ENCODE measurements at places on chromosomes 2 and 18.

GRCh38 chr2:212034841-212035585, 503.6 kb downstream of the ERBB4 start:
- no peak for DNase-seq

GRCh38 chr2:65532937-65533336, 100.5 kb upstream of the SPRED2 start:
- DNase-seq, result no peak

DNA sequence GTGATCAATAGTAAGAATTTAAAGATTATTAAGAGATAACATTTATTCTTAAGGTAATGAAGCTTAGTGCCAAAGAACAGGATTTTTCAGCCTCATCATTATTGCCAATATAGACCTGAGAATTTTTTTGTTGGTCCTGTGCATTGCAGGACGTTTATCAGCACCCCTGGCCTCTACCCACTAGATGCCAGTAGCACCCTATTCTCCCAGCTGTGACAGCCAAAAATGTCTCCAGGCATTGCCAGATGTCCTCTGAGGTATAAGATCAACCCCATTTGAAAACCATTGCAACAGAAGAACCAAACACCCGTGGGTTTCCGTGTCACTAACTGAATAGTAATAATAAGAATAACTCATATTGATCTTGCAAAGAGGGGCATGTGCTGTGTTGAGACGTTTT, 700.0 kb upstream of the SOX11 start:
- DNase-seq, result no peak

GRCh38 chr2:213149294-213149875, 2.0 kb downstream of the IKZF2 start:
- DNase-seq, result no peak

DNA sequence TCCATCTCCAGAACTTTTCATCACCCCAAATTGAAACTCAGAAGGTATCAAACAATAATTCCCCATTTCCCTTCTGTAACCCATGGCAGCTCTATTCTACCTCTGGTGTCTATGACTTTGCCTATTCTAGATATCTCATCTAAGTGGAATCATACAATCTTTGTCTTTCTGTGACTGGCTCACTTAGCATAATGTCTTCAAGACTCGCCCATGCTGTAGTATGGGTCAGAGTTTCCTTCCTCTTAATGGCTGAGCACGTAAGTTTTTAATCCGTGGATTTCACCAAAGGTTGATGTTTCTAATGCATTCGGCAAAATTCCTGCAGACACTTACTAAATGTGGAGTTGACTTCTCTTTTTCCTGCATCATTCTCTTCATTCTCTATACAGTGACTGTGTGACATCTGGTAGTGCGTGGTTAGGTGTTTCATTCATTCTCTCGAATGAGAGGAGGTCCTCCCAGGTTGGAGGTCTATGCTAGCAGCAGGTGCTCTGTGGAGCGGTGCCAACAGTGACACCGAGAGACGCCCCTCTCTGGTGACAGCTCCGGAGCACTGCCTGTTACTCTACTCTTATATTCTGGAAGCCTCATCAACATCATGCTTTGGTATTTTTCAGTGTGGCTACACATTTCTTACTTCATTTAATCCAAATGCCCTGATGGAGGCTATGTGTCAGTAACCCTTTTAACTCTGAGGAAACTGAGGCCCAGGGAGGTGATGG, 50.1 kb downstream of the ATOH8 start:
- no peak for DNase-seq

DNA sequence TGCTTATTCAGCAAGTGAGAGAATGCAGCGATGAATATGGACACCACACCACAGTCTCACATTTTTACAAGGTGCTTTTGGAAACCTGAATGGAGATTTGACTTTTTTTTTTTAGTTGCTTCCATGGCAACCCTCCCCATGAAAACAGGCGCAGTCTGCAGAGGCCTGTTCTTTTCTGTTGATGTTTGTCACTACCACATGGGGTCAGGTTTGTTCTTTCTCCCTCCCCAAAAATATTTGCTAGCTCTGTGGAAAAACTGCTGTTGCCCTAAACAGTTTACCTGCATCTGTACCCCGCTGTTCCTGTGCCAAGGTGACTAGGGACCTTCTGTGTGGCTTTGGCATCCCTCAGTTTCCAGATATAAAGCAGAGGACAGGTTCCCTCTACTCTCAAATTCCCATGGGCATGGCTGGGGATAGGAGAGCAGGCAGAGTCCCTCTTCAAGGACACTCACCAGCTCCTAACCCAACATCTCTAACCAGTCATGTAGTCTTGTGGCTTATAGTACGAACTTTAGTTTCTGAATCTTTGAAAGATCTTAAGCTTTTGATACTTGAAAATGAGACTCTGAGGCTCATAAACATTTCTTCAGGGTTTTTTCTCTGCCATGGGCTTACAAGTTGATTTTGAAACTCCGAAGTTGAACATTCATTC, 14.7 kb upstream of the MAPRE2 start:
- no peak for DNase-seq

DNA sequence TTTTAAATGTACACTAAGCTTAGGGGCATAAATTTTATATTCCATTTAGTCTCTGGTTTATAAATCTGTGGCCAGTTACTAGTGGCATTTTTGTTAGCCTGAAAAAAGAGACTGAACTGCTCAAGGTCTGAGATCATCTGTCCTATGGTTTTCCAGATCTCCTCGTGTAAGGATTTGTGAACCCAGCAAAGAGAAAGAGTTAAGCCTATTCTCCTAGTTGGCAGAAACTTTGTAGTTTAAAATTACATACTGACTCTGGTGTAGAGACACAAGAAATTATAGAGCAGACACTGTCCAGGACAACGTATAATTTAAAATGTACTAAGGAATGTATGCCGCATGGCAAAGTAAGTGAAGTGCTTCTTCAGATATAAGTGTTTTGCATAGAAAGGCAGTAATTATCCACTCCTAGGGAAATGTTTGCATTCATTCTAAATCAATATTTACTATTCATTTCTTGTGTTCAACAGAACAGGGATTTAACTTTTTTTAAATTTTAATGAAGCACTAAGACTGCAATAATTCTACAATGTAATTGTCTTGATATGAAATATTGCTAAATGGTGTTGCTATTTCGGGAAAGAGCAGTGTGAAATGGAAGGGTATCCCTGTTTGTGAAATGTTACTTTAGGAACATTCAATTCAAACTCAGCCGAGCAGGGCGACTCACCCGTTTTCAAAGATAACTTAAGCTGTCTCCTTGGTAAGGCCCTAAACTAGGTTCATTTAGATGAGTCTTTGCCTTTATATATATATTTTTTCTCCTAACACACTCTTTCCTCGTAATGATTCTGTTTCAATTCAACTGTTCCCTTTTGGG, 508.4 kb upstream of the ZEB2 start:
- no peak for DNase-seq

GRCh38 chr2:162556996-162557395, 213.1 kb downstream of the GCA start:
- DNase-seq, result no peak

DNA sequence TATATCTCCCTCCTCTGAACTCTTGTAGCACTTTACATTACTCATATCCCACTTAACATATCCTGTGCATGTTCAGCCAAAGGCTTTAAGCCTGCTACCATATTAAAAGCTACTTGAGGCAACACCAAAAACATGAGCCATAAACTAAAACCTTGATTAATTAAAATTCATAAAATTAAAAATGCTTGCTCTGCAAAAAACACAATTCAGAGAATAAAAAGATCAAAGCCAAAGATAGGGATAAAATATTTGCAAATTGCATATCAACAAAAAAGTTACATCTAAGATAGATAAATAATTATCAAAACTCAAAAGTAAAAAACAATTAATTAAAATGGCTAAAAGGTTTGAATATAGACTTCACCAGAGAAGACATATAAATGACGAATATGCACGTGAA, 495.4 kb upstream of the PIK3C3 start:
- DNase-seq, result no peak

DNA sequence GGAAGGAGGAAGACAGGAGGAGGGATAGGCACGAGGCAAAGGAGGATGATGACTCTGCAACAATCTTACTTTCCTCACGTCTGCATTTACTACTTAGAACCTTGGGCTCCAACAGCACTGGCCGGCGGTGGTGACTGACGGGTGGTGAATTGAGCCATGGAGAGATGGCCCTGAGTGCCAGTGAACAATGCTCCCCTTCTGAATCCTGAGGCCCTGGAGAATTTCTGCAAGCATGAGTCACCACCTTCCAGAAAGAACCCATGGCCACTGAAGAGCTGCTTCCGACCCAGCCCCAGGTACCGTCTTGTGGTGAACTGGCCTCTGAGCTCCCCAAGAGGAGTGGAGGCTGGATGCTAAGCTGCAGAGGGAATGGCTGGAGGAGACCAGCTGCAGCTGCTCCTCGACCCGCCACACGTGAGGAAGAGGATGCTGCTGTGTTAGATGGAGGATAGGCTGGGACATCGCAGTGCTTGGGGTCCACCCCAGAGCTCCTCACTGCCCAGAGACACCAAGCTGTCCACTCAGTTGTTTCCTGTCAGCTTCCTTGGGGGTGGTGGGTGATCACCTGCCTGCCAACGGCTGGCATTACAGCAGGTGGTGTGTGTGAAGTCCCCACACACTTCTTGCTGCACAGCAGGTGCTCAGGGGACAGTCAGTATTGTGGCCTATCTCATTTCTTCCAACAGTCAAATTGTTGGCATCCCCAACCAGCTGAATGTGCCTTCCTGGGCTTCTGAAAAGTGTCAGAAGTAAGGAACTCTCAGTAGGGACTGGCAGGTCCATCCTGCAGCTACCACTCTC, 186.5 kb upstream of the ID2 start:
- no peak for DNase-seq

DNA sequence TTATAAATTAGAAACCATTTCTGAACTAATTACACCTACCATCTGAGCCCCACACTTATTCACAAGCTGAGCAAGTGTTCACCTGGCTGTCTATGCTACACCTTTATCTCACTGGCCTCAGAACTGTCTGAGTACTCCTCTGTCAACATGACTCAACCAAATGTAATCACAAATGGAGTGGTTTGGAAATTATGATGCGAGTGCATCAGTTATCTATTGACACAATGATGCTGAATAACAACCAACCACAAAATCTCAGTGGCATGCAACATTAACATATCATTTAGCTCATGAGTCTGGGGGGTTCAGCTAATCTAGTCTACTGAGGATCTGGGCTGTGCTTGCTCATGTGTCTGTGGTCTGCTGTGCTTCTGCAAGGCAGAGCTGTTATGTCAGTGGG, 184.2 kb upstream of the NXPH2 start:
- DNase-seq, result no peak

DNA sequence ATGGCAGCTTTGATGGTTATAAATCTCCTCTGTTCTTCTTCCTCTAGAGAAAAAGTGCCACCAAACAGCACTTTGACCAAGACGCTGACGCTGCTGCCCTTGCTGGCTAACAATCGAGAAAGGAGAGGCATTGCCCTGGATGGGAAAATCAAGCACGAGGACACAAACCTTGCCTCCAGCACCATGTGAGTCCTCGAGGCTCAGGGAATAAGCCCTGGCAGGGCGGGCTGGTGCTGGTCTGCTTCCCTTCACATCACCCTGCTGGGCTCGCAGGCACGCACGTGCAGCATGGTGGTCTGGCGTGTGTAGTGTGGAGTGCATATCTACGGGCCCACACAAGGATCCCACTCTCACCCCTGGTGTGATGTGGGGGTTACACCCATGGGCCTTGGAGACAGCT, 19.4 kb upstream of the DGKD start:
- no peak for DNase-seq

DNA sequence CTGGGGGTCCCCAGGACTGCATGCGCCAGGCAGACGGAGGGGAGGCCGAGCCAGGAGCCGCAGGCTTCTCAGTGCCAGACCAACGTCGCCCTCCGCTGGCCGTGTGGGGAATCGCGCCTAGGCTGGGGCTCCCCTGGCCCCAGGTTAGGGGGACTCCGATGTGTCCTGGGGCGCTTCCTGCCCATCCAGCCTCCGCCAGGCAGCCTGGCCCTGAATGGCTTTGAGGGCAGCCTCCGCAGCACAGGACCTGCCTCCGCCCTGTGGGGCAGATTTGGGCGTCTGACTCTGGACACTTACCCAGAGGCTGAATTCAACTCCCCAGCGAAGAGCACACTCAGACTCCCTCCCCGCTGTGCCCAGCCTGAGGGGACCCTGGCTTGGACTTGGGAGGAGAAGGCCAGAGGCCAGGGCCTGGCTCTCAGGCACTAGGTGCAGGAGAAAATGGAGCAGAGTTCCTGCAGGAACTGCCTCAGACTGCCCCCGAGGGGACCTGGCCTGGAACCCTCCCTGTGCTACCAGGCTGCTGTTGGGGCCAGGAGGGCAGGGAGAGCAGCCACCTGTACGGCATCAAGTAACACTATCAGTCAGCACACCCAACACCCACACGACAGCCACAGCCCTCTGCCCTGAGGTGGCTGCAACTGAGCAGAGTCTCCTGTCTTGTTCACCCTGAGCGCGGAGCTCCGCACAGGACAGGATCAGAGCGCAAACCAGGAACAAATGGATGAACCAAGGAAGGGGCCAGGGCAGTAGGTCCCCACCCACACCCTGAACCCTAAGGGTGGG, 597 bp upstream of the TEKT4 start:
- DNase-seq, result no peak

DNA sequence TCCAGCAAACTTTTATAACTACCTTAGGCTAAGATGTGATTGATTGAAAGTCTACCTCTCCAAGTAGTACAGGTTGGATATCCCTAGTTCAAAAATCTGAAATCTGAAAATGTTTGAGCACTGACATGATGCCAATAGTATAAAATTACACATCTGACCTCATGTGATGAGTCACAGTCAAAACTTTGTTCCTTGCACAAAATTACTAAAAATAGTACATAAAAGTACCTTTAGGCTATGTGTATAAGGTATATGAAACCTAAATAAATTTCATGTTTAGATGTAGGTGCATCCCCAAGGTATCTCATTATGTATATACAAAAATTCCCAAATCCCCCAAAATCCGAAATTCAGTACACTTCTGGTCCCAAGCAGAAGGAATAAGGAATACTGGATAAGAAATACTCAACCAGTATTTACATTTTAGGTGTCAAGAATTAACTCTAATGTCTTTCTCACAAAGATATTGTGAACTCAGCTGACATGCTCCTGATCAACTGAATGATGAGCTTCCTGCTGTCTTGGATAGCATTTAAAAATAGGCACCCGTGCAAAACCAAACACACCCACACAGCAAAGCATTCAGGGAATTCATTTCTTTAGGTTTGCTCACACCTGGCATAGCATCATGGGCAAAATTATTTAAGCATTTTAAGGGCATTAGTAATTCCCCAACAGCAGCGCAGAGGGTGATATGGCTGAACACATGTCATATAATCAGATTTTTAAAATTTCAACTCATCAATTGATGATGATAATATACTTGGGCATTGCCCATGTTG, 497.4 kb upstream of the MEIS1 start:
- DNase-seq, result no peak

Measured in C1 segment of cervical spinal cord (tissue), 14 donors.